Activated CD4-positive, alpha-beta T cell treated with anti-CD3 and anti-CD28 coated beads, Interleukin-2, amount 10 ng/mL, durations not matched to agents 7 days and 5 days (primary cell): ENCODE measurements at places on chromosomes 7 and 10. TPM values are rescaled to one million over a fixed set of nuclear protein-coding genes. Genes with fewer than 3 reads are reported as not detected.
A peak's percentile ranks its signal among the peaks of the same experiment; 100 is the strongest.

GRCh38 chr7:75957021-75957736 is 37.2 kb downstream of the TMEM120A start:
- no peak for DNase-seq

DNA sequence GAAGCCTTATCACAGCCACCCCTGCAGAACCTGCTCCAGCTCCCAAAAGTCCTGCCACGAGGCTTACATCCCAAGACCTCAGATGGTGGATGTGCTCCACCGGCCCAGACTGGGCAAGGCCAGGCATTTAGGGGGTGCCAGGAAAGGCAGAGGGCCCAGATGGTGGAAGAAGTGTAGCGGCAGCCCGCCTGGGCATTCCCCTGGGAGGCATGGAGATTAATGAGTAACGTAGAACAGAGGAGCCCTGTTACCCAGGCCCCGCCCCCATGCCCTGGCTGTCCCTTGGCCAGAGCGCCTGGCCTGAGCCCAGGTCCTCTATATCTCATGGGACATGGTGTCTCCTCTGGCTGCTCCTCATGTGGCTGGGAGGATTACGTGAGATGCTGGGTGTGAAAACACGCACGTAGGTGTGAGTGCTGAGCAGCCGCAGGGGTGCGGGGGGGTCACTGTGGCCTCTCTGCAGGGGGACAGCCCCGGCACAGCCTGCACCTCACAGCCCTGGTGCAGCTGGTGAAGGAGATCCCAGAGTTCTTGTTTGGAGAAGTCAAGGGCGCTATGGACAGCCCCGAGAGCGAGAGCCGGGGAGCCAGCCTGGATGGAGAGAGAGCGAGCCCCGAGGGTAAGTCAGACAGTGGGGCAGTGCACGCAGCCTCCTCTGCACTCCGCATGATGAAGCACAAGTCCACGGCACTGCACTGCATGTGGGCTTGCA is 52.9 kb downstream of the ZNF467 start:
- no peak for DNase-seq

DNA sequence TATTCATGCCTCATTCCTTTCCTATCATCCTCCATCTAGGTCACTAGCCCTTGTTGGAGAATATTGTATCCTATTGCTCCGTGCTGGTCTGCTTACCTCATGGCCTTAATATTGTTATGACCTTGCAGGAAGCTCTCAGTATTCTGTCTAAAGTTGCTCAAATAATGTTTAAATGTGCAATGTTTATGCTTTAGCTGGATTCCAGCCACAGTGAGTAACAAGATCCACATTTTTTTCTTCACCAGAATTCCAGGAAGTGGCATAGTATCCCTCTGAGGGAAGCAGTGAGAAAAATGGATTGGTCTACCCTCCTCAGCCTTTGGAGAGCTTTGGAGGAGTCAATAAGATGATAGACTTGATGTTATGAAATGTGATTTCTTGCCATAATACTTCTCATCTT is 402.6 kb downstream of the NRG3 start:
- no peak for DNase-seq

- peak; percentile 16 for DNase-seq
Observed at GRCh38 chr10:45580371-45581215, 92.0 kb downstream of the ZFAND4 start.

DNA sequence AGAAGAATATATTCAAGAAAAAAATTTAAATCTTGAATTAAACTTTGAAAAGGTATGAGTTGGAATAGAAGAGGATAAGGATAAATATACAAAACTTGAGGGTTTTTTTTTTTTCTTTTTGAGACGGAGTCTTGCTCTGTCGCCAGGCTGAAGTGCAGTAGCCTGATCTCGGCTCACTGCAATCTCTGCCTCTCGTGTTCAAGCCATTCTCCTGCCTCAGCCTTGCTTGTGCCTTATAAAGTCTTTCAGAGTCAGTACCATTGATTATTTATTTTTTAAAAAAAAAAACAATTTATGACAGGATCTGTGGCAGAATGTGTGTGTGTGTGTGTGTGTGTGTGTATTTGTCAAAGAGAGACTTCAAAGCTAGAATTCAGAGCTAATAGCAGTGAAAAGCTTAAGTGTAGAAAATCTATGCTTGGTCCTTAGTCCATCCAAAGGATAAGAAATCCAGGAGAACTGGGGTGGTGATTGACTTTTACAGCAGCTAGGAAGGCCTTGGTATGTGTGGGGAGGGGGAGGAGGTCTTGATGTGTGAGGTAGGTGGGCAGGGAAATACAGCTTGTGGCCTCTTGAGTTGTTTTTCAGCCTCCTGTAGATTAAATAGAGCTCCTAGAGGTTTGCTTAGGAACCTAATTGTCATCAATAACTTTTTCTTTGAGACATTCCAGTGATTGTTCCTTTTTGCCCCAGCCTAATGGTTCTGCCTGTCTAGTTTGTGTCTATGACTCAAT is 2.4 kb downstream of the HECTD2 start:
- no peak for DNase-seq

DNA sequence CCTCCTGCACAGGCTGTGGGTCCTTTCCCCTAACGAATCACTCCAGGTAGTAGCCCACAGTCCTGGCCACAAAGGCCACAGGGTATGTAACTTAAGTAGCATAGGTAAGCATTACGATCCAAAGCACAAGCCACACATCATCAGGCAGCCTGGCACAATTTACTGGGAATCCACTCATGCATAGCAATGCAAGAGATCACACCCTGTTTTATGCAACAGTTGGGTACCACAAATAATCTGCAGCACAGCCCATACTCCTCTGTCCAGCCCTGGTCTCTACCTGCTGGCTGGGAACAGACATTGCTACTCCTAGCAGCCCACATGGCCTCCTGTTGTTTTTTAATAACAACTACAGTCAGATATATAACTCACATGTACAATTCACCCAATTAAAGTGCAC is 34.3 kb downstream of the SRPK2 start:
- no peak for DNase-seq

DNA sequence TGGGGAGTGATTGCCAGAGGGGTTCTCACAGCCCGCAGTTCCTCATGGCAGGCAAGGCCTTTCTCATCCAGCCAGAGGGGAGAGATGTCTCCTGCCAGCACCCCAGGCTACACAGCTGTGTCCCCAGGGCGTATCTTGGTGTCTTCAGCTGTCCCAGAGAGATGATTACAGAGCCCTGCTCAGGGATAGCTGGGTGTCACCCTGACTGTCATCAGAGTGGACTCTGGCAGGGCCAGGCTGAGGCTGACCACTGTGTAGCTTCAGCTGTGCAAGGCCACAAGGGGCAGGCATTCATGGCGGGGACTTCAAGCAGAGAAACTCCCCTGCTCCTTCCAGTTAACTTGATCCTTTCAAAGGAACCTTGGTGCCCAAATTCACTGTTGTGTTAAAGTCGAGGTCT is 124.2 kb downstream of the RGS10 start:
- DNase-seq: no peak

DNA sequence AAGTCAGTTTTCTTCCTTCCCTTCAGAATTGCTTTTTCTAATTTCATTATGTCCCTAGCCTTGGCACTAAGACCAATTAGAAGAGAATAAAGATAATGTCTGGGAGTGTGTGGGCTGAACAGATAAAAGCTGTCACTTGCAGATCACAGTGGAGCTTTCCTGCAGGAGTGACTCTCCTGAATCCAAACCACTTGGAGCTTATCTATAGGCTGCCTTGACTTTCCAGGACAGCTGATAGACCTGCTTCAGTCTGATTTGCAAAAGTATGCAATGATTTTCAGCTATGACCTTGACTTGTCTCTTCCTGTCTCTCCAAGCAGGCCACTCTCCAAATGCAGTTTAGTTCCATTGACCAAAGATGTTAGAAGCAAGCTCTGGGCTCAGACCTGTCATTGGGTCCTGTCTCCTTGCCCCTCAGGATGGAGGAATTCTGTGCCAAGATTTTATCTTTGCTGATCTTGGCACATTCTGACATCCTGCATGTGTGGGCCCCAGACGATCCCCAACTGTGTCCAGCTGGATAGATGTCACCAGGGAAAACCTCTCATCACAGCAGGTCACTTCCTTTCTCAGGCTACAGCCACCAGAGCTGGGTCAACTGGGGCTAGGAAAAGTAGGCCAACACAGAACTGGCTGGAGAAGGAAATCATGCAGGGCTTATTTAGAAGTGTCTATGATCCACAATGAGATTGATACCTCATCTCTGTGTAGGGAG is 120.9 kb upstream of the ZNF438 start:
- no peak for DNase-seq

- DNase-seq: no peak
Observed at GRCh38 chr7:42982604-42983115, 50.5 kb downstream of the MRPL32 start.

- no peak for DNase-seq
Observed at GRCh38 chr7:56291-56913, 136.0 kb upstream of the FAM20C start.

- DNase-seq: no peak
Observed at GRCh38 chr7:24402655-24403054, 118.7 kb downstream of the NPY start.

GRCh38 chr10:48670978-48671913 is 13.4 kb upstream of the WDFY4 start:
- DNase-seq: no peak

GRCh38 chr7:3791327-3791726 is 490.3 kb downstream of the SDK1 start:
- no peak for DNase-seq

GRCh38 chr10:92901819-92902251 is 53.5 kb downstream of the EXOC6 start:
- peak; percentile 64 for DNase-seq

DNA sequence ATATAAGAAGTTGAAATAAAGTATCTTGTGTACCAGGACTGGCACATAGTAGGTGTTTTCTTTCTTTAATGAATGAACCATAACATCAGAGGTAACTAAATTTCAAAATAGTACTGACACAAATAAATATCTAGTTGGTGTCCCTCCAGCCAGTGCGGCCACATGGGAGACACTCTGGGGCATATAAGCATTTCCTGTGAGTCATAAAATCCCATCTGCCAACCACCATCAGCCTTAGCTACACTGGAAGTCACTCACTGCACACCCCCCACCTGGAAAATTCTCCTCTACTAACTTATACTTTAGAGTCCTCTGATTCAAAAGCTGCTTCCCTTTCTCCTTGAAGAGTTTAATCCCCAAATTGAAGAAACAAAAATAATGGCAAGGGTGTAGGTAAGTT is 32.5 kb downstream of the DYDC1 start:
- DNase-seq: no peak

GRCh38 chr7:25862261-25863004 is 289.6 kb upstream of the NFE2L3 start:
- DNase-seq: peak; percentile 98

DNA sequence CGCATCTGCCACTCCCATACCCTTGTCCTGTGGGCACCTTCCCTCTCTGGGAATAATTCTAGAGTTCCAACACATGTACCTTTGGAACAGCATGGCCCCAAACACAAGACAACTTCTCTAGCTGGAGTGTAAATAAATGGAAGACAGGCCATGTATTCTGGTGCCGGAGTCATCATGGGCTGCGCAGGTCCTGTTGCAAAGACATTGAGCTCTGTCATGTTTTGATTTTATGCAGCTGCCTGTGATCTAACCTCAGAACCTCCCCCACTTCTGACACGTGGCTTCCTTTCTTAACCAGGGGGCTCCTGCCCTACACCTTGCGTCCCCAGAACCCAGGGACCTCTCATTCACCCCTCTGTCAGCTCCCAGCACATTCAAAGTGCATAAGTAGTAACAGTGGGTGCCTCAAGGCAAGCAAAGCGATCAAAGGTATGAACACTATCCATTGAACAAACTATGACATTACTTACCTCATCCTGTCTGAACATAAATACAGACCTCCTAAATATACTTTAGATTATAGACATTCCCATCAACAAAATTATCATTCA is 219.9 kb downstream of the FGFR2 start:
- DNase-seq: no peak

DNA sequence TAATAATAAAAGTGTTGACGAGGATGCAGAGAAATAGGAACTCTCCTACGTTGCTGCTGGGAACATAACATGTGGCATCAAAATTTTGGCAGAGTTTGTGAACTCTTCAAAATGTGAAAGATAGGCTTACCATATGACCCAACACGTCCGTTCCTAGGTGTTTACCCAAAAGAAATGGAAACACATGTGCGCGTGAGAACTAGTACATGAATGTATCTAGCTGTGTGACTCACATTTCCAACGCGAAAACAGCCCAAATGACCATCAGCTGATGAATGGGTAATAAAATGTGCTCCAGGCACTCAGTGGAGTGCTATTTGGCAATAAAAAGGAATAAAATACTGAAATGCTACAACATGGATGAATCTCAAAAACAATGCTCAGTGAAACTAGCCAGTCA is 10.4 kb upstream of the ELFN1 start:
- no peak for DNase-seq

DNA sequence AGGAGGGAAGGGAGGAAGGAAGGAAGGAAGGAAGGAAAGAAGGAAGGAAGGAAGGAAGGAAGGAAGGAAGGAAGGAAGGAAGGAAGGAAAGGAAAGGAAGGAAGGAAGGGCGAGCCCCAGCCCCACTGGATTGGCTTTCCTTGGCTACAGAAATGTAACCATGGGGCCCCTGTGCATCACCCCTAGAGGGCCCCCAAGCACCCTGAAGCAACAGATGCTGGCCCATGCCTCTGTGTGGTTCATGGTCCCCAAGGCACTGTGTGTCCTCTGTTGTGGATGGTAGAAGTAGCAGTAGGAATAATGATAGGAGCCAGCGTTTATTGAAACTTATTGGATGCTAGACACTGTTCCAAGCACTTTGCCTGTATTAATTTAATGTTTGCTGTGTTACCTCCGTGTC is 116.6 kb upstream of the MACROH2A2 start:
- no peak for DNase-seq

- DNase-seq: no peak
Observed at GRCh38 chr10:96986200-96986856, 154.2 kb downstream of the LCOR start.

DNA sequence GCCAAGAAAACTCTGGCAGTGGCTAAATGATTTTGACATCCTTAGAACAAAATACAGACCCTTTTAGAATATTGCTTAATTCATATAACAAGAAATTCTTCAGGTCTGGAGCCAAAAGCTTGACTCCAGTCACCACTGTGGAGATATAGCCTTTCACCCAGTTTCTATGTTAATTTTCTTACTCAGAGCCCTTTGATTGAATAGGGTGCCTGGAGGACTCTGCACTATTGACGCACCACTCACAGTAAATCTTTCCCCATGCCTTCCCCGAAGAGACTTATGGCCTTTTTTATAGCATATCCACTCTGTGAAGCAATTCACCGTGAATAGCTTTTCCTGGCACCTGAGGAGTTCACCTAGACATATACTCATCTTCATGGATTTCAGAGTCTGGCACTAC is 613.8 kb downstream of the ZWINT start:
- no peak for DNase-seq

- DNase-seq: no peak
Observed at GRCh38 chr7:151873402-151873965, 3.4 kb downstream of the PRKAG2 start.

Gene FAM25C
- not detected for total RNA-seq

Gene UCN3
- not detected for total RNA-seq

Gene DGKB
- not detected for total RNA-seq

Gene TRPV5
- total RNA-seq: not detected

Gene GPR26
- not detected for total RNA-seq

Gene UNCX
- total RNA-seq: not detected

Gene CTTNBP2
- total RNA-seq: not detected

Gene AGBL3
- total RNA-seq: 1.9 TPM

Gene CLRN3
- total RNA-seq: not detected

Gene GRM3
- not detected for total RNA-seq

Gene SPOCK2
- 423 TPM for total RNA-seq

Gene FKBP6
- total RNA-seq: not detected

Gene WNT8B
- 0.10 TPM for total RNA-seq

Gene CRHR2
- total RNA-seq: not detected

Gene GLI3
- not detected for total RNA-seq
